ENCODE measurements at places on chromosomes 2 and 18.

DNA sequence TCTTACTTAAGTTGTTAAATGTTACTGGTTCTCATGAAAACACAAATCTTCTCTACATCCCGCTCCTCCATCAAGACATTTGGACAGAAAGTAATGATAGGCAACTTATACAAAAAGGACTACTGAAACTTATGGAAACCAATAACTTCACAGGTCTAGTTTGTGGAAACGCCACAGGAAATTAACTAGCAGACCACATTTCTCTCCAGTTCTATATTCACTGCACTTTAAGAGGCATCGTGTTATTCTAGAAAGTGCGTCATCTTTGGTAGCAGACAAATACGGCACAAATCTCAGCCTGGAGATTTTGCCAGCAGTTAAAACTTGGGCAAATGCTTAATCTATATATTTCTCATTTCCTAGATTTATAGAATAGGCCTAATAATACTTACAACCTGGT is 164.3 kb downstream of the EPHA4 start:
- no peak for DNase-seq

GRCh38 chr2:183284606-183285005 is 160.4 kb downstream of the NUP35 start:
- DNase-seq, result no peak

GRCh38 chr2:105396254-105397024 is 2.4 kb downstream of the FHL2 start:
- no peak for DNase-seq

DNA sequence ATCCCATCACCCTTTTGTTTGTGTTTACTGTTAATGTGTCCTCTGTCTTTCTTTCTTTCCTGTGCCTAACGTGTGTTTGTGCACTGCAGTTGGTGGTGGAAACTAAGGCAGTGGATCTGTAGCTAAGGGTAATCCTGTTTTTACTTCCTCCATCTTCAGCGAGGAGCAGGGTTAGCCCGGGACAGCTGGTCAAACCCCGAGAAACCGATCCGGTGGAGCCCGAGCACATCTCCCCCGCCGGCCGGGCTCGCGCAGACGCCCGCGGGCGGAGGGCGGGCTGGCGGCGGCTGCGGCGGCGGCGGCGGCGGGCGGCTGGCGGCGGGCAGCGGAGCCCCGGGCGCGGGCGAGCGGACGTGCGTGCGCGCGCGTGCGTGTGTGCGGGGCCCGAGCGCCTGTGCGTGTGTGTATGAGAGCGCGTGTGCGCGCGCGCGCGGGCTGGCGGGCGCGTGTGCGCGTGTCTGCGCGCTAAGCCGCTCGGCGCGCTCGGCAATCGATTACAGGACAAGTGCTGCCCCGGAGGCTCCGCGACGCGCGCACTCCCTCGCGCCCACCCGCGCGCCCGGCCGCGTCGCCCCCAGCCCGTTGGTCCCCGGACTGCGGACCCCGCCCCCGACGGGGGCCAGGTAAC is at the start of gene IKZF2:
IKZF2 (minus strand) TSS at position 176 of the 628 bp plus-strand sequence. CDS start 2,983 bp downstream, outside the sequence.
- no peak for DNase-seq

DNA sequence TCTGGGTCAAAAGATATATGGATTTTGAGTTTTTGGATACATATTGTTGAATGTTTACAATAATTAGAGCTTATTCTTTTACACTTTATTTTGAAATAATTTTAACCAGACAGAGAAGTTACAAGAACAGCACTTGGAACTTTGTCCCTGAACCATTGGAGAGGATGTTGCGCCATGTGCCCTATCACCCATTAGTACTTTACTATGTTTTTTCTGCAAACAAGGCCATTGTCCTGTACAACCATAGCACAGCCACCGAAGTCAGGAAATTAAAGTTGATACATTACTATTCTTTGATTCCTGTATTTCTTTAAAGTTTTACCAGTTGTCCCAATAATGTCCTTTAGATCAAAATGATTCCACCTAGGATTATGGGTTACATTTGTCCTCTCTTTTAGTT is 188.8 kb downstream of the ACKR3 start:
- DNase-seq, result no peak

- no peak for DNase-seq
These were observed 380.3 kb downstream of the NRXN1 start for GRCh38 chr2:50651676-50652075.
